ENCODE measurements at places on chromosomes 16 and 17.

DNA sequence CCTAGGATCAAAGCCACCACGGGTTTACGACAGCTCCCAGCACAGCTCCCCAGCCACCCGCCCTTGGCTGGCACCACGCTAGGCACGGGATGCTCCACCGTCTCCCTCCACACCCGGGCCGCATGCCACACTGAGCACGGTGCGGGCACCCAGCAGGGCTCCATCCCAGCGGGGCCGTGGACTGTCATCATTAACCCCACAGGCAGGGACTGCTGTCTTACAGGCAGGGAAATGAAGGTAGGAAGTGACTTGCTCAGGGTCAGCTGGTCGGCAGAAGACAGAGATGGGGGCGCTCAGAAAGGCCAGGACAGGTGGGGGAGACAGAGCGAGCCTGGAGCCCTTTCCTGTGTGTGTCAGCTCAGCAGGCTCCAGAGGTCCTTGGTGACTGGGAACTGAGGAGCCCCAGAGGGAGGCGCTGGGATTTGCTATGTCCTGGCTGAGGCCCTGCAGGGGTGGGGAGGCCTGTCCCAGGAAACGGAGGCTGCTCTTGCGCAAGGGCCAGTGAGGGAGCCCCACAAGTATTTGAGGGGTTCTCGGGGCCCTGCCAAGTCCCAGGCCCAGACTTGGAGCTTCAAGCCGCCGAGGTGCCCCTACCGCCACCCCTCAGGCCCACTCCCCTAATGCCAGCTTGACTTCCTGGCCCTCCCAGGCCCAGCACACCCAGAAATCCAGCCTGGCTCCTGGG, 3.2 kb downstream of the UBALD1 start:
- no peak for DNase-seq

DNA sequence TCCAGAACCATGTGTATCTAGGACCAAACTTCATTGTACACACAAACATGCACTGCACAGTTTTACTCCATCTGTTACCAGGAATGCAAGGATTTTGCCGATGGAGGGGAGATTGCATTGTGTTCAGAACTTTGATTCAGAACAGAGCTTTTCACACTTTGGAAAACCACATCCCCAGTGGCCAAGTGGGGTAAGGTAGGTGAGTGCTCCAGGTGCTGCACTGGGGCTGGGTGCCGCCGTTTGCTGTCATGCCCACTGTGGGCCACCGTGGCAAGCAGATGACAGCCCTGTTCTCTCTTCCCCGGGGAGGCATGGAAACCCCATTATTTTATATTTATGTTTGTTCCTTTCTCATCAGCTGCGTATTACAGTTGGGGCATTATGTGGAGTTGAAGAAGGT, 29.3 kb upstream of the JPH3 start:
- no peak for DNase-seq

DNA sequence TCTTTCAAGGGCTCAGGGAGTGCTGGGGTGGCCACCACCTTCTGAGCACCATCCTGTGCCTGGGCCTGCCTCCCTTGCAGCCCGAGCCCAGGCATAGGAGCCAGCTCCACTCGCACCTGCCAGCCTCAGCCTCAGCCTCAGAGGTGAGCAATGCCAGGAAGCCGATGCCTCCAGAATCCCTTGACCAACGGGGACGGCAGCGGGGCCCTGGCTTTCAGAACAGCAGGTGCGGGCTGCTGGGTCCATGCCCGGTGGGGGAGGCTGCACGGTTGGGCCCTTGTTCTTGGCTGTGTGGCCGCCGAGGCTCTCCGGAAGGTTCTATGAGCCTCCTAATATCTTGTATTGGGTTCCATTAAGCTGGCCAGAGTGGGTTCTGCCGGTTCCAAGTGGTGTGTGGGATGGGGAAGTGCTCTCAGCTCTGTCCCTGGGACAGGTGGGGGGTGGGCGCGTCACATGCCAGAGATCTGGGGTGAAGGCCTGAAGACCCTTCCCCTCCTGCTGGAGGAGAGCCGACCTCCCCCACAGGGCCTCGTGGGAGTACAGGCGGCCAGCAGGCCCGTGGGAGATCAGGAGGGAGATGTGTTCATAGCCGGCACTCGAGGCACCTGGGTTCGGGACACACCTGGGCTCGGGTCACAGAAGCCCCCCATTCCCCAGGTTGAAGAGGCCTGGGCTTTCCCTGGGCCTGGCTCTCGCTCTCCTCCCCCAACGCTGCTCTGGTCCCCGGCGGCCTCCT, 27.0 kb downstream of the NPTX1 start:
- no peak for DNase-seq

- no peak for DNase-seq
These were observed 39.2 kb downstream of the TMEM11 start for GRCh38 chr17:21174713-21175112.

- no peak for DNase-seq
These were observed 9.1 kb downstream of the TP53I13 start for GRCh38 chr17:29577385-29578211.

DNA sequence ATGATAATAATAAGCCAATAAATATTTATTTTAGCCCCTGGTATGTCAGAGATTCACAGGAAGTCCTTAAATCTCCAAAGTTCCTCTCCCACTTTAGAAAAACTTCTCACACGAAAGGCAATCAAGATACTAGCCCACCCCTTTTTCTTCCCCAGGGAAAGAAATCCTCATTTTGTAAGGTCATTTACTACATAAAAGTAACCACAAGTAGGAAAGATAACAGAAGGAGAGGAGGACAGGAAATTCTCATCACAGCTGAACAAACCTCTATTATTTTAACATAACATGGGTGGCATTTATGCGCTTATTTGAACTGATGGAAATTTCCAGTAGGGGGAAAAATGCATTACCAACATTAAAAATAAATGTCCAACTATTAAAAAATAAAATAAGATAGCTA, 3.4 kb downstream of the FAM222B start:
- DNase-seq, result no peak

GRCh38 chr17:77018504-77018903, 122.3 kb upstream of the SEC14L1 start:
- DNase-seq, result no peak

- no peak for DNase-seq
These were observed 15.9 kb upstream of the DOK4 start for GRCh38 chr16:57502048-57502775.

- no peak for DNase-seq
These were observed 230.9 kb downstream of the MRTFB start for GRCh38 chr16:14302031-14302398.

GRCh38 chr17:12136646-12137045, 116.0 kb downstream of the MAP2K4 start:
- no peak for DNase-seq

DNA sequence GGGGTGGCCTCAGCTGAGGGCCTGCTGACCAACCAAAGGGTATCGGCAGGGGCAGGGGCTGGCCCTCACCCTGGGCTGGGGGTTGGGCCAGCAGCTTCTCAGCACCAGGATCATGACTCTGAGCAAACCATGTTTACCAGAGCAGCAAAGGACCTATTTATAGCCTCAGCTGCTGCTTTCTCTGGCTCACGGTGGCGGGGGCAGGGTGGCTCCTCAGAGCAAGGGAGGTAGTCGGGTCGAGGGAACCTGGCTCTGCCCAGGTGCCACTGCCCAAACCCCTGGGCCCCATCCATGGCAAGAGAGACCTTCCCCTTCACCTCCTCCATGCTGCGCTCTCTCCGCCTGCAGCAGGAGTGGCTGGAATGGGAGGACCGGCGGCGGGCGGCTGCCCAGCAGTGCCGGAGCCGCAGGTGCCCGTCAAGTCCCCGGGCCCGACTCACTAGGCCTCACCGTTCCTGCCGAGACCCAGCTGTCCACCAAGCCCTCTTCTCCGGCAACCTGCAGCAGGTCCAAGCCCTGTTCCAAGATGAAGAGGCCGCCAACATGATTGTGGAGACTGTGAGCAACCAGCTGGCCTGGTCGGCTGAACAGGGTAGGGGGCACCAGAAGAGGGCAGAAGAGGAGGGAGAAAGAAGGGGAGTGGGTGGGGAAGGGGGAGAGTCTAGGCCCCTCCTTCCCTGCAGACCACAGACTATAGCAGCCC, at the start of gene ASB16:
Gene ASB16 (plus strand): TSS at position 206 of the 703 bp plus-strand sequence. CDS start 86 bp downstream, at position 292.
- no peak for DNase-seq

GRCh38 chr16:87229230-87230188, 87.7 kb downstream of the C16orf95 start:
- no peak for DNase-seq

DNA sequence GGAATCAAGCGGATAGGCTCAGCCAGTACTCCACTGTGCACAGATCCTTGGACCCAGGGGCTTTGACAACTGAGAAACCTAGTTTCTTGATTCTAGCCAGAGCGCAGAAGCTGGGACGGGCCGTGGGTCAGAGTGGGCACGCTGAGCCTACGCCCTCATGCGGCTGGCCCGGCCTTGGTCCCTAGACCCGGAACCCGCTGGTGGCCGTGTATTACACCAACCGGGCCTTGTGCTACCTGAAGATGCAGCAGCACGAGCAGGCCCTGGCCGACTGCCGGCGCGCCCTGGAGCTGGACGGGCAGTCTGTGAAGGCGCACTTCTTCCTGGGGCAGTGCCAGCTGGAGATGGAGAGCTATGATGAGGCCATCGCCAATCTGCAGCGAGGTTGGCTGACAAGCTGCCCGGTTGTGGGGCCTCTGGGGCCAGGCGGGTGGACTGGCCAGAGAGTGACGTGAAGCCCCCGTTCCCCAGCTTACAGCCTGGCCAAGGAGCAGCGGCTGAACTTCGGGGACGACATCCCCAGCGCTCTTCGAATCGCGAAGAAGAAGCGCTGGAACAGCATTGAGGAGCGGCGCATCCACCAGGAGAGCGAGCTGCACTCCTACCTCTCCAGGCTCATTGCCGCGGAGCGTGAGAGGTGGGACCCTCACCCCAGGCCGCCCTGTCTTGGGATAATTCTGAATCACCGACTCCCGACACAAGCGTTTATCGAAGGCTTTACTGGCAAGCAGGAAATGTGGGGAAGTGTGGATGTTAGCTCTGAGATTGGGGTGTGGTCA, 946 bp downstream of the STUB1 start:
- no peak for DNase-seq
